ENCODE measurements at places on chromosomes 12 and 14.
A peak's percentile ranks its signal among the peaks of the same experiment; 100 is the strongest.

DNA sequence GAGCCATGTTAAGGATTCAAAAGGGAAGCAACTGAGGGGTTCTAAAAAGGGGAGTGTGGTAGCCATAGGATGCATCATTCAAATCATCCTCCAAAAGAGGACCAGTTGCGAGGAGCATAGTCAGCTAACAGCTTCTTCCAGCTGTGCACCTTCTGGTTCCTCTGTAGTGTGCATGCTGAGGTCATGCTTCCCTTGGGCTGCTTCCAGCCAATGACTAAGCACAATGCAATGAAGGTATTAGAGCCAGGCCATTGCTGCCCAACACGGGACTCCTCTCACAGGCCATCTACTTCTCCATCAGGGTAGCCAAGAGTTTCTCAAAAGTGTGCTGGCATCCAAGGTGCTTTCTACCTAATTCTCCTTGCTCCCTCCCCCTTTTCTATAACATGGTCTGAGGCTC, 69.2 kb upstream of the ARID2 start:
- no peak for DNase-seq

DNA sequence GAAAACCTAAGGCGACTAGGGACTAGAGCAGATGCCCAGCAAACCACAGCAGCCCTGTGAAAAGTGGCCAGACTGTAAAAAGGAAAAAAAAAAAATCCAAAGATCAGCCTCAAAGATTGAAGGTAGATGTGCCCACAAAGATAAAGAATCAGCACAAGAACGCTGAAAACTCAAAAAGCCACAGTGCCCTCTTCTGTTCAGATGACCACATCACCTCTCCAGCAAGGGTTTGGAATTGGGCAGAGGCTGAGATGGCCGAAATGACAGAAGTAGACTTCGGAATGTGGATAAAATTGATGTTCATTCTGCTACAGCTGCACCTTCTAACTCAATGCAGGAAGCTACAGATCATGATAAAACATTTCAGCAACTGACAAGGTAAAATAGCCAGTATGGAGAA, 154.4 kb downstream of the GPHN start:
- peak; percentile 20 for DNase-seq

GRCh38 chr12:79949098-79949497, 14.2 kb upstream of the PPP1R12A start:
- DNase-seq, result no peak

GRCh38 chr14:68841016-68841809, 48.3 kb upstream of the ZFP36L1 start:
- DNase-seq, result no peak

- DNase-seq, result no peak
These were observed 268.6 kb downstream of the SLC6A15 start for GRCh38 chr12:84643993-84644392.

GRCh38 chr12:26499979-26500640, 304.7 kb downstream of the SSPN start:
- no peak for DNase-seq

DNA sequence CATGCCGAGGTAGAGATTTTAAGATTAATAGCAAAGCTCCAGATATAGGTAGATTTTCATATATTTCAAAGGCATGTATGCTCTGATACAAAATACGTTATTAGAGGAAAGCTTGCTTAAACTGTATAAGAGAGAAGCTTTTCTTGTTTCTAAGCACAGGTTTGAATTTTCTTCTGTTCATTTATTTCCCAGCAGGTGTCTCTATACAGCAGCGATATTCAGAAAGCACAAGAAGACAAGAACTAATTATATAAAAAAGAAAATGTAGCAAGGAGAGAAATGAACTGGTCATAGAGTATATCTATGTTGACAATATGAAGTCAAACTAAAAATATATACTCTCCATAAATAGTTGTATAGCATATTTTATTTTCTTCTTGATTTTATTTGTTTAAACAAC, 307.4 kb upstream of the NOVA1 start:
- no peak for DNase-seq

DNA sequence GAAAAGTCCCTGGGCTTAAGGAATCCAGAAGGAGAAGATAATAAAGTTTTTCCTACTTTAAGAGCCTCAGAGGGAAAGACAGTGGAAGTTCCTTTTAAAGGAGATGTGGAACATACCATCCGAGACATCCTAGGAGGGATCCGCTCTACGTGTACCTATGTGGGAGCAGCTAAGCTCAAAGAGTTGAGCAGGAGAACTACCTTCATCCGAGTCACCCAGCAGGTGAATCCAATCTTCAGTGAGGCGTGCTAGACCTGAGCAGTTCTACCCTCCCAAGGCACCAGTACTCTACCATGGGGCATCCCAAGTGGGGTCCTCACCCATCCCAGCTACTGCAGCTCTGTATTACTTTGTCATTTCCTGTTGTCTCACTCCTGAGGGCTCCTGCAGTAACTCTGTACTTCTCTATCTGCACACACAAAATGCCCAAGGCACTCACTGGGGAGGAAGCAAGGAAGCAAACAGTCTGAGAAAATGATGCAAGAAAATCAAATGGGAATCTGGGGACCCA, 3.8 kb downstream of the TINF2 start:
- DNase-seq, result no peak

DNA sequence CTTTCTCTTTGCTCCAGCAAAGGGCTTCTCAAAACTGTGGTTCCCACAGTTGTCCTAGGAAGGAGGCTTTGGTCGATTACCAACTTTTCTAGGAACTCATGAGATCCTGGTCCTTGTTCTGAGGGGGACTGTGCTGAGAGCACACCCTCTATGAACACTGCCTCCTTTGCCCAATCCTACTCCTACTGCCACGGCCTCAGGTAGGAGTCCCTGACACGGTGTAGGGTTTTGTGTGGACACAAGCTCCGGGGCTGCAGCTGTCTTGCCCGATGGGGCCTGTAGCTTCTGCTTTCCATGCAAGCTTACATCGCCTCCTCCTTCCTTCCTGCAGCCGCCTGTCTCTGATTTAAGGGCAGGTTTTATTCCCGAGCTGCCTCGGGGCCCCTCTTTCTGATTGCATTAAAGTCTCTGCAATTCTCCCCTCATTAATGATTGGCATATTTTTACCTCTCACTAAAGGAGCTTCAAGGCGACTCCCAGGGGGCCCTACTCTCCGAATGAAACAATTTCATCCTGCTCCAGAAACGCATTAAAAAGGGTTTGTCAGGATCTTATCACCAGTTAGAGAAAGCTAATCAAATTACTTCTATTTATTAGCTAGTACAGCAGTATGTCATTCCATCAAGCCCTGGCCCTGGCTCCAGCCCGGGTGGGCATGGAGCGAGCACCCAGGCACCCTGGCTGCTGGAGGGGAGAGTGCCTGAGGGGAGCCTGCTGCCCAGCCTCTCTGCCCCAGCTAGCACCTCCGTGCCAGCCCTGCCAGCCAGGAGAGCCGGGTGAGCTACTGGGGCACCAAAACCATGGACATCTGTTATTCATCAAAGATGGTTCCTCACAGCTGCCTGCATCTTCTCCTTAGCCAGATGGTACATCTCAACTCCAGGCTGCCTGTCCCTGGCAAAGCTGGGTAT, 38.0 kb upstream of the ESRRB start:
- DNase-seq, result no peak

DNA sequence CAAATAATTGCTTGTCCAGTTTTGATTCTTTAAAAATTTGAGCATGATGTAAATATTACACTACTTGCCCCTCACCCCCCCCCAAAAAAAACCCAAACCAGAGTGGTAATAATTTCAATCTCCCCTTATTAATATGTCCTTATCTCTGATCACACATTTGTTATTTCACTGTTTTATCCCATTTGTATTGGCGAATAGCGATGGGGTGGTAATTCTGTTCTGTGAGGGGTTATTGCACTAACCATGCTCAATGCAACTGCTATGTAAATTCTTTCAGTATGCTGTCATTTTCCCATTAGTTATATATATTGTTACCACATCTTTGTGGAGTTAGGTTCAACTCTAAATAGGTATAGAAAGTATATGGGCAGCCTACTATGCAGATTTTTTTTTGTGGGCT, 1.1 kb downstream of the RIMKLB start:
- no peak for DNase-seq

DNA sequence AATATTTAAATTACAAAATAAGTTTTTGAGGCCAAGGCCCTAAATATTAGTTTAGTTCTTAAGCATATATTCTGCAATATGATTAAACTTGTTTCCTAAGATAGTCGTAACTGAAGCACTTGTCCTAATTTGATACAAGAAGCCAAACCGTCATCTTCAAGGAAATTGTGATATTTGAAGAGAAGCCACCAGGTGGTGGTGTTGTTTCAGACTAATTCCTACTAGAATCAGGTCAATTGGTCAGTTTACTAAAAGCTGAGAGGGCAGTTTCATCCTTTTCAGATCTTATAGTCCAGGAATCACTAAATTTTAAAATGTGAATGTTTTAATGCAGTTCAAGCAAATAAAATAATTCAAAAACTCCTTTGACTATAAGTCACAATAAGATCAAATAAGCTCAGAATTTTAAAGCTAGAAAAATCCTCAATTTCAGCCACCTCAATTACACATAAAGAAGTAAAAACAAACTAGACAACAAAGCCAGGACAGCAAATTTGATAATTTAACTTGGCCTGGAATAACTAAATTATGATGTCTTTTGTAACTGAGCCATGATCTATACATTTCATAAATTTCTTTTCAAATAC, 7.1 kb upstream of the ARL1 start:
- peak; percentile 55 for DNase-seq

GRCh38 chr14:94501588-94502516, 7.4 kb downstream of the SERPINA12 start:
- no peak for DNase-seq

DNA sequence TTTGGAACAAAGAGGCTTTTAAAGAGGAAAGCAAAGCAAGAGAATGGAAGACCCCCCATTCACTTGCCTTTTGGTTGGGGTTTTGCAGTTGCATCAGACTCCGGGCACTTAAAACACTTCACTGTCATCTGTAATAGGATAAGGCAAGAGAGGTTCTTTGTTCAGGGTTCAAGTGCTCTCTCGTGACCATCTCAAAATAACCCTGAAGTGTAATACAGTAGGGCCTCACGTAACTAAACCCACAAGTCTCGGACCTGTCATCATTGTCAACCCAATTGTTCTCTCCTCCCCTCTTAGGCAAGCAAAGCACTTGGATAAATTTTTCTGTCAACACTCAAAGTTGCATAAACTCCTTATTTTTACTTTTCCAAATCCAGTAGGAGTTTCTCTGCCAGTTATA, 26.9 kb upstream of the MYBPC1 start:
- no peak for DNase-seq

GRCh38 chr12:24226745-24227350, 277.4 kb upstream of the SOX5 start:
- no peak for DNase-seq

DNA sequence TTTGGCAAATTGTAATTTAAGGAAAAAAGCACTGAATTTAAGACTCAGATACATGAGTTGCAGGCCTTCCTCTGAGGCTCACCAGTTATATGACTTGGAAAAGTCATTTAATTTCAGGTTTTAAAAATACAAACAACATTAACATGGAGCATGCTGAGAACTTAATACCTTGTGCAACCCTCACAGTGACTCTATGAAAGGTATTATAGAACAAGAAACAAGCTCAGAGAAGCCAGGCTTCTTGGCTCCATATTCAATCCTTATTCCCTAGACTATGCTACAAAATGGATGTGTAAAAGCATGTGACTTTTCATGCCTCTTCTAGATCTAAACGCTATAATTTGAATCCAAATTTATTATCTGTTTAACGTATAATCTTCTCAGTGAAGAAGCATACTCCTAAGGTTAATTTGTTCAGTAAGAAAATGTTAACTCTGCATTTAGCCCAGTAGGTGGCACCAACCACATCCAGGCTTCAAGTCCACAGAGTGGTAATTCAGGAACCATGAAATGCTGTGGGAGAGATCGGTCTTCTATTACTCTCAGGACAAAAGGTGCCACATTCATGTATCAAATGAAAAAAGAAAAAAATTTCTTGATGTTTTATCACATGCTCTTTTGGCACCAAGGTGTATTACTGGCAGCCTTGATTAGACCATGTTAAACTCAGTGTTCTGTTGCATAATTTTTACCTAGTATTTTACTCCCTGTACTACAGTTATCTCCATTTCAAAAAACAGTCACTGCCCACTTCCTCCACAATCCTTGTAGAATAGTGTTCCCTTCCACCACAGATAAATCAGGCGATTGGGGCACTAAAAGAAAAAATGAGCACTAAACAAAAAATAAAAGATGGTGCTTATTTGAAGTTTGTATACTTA, 9.3 kb downstream of the CCDC196 start:
- DNase-seq, result peak; percentile 15

GRCh38 chr14:99564926-99565259, 39.1 kb downstream of the CCDC85C start:
- DNase-seq, result no peak

GRCh38 chr14:83899706-83900105, 1630.2 kb upstream of the FLRT2 start:
- no peak for DNase-seq

DNA sequence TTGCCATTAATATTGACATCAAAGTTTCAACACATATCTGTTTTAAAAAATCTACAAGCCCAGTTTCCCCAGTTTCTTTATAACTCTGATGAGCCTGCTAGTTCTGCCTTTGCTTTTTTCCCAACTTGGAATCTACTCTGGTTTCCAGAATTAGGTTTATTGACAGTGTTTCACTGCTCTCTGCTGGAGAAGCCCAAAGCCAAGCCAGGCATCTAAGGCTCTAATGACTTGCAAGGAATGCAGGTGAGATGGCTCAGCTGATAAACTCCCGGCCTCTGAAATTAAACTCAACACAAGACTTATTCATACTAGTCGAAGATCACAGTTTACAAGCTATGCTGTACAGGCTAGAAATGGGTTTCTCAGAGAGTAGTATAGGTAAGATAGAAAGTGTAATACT, 54.3 kb downstream of the HMGA2 start:
- DNase-seq, result no peak

GRCh38 chr14:36241183-36241582, 64.7 kb upstream of the PTCSC3 start:
- DNase-seq, result no peak

GRCh38 chr14:103019826-103020225, 37.5 kb downstream of the CDC42BPB start:
- DNase-seq, result no peak

DNA sequence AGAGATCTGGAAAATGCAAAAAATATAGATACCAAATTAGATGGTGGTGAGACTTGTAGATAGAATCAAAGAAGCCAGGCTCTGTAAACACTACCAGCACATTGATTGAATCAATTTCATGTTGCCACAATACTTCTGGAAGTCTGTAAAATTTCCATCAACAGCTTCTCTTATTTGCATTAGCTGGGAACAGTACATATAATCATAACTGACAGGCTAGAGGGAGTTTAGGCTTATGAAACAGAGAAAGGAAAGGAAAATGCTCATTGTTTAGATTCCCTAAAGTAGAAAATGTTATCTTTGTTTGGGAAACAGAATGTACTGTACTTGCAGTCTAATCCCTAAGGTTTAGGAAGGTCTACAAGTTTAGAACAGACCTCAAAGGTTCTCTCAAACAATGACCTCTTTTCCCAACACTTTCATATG, 335.2 kb downstream of the CEP128 start:
- no peak for DNase-seq

DNA sequence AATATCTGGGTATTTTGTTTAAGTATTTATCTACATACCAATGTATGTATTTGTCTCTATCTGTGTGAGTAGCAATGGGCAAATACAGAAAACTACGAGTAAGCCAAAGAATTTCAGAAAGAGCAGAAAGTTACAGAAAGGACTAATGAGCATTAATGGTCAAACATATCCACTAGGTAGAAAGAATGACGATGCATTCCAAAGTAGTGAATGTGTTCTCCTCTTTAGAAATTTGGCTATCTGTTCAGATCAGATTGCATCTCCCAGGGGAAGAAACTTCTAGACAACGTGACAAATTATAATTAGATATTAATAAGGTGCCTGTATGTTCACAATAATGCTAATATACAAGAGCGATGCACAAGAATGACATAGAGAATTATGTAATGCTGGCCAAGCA, 194.5 kb upstream of the GZMB start:
- no peak for DNase-seq

All from endothelial cell (in vitro differentiated cells).